Kidney capillary endothelial cell (primary cell): ENCODE measurements at places on chromosomes 6 and 20.

- DNase-seq, result no peak
Measured at GRCh38 chr6:98871057-98871456, 36.7 kb downstream of the POU3F2 start.

GRCh38 chr20:38620441-38620840 is 18.8 kb downstream of the ARHGAP40 start:
- DNase-seq, result no peak

- no peak for DNase-seq
Measured at GRCh38 chr20:63766695-63767426, 27.3 kb downstream of the SLC2A4RG start.

DNA sequence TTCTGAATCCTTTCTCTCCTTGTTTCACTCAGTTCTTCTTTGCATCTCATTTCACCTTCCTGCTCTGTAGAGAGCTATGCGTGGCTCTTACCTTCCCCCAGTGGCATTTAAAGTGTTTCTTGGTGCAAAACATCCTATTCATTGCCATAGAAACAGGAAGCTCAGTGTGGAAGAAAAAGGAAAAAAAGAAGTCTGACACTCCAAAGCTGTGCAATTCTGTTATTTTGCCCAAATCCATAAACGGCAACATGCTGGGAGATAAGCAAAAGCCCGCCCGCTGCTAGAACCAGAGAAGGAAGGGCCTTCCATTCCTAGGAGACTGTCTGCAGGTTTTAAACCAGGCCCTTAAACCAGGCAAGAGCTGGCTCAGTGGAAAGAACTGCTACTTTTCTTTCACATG is 247.1 kb downstream of the HIVEP2 start:
- no peak for DNase-seq

- DNase-seq, result no peak
Measured at GRCh38 chr6:160265869-160266476, 7.4 kb upstream of the SLC22A2 start.
